ENCODE measurements at places on chromosomes 2 and 18.

- no peak for DNase-seq
These were observed 733.6 kb upstream of the ZEB2 start for GRCh38 chr2:145253492-145253891.

GRCh38 chr18:29181151-29181901, 1004.4 kb upstream of the CDH2 start:
- peak; percentile 13 for DNase-seq

DNA sequence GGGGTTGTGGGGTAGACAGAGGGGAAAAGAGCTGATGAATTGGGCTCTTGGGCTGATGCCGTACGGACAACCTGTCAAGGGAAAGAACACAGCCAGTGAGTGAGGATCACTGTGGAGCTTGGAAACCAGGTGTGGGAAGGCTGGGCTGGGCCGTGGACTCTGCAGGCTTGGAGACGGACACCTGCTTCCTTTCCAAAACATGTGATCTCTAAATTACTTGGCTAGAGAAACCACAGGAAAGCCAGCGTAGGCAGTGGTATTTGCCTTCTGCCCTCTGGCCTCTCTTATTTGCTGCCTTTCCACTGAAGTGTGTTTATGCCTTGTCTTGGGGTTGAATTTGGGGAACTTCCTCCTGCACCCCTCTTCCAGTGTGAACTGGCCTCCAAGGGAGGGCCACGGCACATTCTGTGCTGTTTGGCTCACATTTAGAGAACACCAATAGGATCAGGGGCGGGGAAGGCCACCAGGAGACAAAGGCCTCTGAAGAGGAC, 267.7 kb downstream of the PRKCE start:
- no peak for DNase-seq

GRCh38 chr2:162258169-162258568, 14.9 kb upstream of the FAP start:
- DNase-seq, result no peak

DNA sequence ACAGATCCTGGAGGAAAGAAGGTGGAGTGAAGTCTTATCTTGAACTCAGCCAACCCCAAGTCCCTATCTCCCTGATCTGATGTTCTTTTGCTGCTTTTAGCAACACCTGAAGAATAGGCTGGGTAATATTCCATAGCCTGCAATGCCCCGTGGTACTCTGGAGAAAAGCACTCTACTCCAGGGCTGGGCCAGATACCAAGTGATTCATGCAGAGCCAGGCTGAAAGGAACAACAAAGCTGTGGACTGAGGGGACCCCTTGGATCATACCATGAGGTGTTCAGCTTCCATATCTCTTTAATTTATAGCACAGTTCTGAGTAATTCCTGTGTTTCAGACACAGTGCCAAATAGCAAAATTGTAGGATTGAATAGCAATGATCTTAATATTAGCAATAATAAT, 130.6 kb downstream of the NXPH2 start:
- DNase-seq, result no peak

DNA sequence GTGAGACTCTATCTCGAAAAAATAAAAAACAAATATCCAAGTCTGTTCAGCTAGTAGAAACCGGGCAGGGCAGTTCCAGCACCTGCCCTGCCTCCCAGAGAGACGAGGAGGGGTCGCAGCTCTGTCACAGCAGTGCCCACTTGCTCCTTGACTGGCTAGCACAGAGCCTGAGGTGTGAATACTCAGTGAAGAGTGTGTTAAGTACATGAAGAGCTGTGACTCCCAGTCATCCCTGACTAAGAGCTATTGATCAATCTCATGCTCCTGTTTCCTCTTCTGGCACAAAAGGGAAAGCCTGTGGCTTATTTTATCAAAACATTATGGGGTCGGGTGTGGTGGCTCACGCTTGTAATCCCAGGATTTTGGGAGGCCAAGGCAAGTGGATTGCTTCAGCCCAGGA, 83.0 kb upstream of the FZD7 start:
- no peak for DNase-seq

- DNase-seq, result no peak
These were observed 62.5 kb upstream of the SMAD7 start for GRCh38 chr18:49013291-49013691.

- DNase-seq, result no peak
These were observed 21.0 kb upstream of the PDE1A start for GRCh38 chr2:182447863-182448262.

DNA sequence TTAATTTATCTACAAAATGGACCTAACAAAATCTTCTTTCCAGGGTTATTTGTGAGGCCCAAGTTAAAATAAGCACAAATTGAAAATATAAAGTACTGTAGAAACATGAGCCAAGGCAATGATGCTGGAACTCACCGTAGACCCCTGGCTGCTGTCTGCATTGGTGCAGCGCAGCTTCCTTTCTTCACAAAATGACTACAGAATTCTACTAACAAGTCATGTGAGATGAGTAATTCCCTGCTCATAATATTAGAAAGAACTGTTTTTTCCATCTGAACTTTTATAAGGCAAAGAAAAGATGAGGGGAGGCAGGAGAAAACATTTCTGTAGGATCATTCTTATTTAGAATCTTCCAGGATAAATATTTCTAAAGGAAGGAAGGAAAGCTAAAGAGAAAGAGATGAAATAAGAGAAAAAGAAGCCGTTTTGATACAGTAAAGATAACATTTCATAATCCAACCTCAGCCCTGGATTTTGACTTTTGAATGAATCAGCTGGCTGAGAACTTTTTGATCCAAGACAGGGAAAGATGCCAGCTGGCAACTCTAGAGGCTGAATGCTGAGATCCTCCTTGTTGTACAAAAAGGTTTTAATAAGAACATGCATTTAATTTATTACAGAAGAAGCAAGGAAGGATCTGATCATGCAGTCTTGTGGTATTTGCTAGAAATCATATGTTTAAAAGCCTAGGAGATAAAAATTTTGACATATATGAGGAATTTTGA, 183.9 kb upstream of the KLHL14 start:
- DNase-seq, result peak; percentile 4

DNA sequence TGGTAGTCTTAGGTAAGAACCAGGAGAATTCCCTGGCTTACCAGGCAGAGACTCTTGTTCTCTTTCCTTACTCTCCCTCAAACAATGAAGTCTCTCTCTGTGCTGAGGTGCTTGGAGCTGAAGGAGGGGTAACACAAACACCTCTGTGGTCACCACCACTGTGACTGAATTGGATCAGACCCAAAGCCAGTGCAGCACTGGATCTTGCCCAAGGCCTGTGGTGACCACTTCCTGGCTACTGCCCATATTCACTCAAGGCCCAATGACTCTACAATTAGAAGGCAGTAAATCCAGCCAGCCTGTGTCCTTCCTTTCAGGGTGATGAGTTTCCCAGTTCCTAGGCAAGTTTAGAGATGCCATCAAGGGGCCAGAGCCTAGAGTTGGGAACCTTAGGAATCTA, 706.8 kb downstream of the SLC4A3 start:
- DNase-seq, result no peak

DNA sequence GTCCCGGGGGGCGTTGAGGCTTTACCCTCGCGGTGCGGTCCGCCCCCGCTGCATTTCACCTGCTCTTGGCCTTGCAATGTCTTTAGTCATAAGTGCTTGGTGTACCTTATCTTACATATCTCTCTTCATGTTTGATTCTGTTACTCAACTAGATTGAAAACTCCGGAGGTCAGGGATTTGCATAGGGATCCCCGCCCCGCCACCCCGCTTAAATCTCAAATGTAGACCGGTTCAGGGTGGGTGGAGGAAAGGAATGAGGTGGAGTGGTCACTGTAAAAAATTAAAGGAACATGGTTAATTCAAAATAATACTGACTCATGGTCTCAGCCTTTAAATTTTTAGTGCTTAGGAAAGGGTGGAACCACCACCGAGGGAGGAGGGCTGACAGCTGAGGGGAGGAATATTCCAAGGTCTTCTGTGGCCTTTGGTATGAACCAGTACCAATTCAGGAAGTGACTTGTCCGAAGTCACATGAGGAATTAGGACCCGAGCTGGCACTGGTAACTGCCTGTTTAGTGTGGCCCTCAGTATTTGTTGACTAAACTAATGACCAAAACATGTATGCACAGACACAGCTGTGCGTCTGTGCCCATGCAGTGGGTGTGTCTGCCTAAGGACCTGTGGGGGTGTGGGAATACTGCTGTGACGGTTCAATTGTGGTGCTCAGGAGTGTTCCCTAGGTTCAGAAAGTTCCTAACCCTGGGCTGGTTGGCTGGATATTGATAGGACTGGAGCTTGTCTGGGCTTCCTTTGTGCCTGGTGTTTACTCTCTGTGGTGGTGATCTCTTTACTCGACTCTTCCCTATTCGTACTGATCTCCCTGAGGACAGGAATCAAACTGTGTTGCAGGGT, 1.0 kb downstream of the PLEKHB2 start:
- DNase-seq, result no peak

DNA sequence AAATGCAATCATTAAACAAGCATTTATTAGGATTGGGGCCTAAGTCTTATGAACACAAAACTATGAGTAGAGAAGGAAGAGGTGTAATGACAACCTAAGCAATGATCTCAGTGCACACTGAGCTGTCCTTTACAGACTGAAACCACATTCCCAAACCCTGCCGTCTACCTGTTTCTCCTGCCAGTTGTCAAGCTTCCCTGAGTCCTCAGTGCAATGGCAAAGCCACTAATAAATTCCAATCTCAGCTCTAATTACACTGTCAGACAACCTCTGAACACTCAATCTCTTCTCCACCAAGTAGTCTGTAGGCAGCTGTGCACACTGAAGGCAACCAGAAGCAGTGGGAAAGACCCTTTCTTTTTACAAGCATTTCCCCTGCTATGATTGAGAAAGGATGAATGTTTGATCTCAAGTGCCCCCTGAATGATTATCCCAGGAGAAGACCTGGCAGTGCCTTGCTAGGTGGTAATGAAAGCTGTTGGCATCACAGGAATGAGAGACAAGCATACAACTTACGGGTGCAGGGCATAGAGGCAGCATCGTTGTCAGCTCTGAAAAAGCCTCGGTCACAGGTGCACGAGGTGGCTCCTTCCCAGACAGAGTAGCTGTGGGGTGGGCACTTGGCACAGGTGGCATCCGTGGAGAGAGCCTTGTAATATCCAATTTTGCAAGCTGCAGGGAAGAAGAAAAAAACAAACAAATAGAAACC, 71.4 kb downstream of the EPHA4 start:
- DNase-seq, result no peak

DNA sequence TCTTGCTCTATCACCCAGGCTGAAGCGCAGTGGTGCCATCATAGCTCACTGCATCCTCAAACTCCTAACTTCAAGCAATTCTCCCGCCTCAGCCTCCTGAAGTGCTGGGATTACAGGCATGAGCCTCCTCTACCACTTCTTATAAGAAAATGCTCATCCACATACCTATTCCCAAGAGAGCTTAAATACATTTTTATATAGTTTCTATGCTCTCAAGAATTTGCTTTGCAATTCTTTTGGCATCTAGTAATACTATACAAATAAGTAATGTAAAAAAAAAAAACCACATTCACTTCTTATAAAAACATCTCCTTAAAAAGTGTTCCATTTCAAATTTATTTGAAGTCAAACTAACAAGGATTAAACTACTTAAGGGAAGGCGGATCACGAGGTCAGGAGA, 197.3 kb downstream of the DNAH7 start:
- DNase-seq, result no peak

DNA sequence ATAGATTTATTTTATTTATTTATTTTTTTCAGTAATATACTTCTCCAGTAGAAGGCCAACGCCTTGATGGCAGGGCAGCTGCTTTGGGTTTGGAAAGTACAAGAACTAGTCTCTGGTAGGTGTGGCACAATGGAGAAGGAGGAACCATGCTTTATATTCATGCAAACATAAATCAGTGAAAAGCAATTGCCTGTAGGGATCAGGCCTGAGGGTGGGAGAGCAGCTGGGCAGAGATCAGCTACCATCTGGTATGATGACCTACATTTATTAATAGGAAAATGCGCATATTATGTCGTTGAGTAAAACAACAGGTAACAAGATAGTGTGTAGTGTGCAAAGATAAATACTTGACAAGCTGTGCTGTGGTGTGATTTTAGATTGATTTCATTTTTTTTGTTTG, 120.4 kb upstream of the TLK1 start:
- DNase-seq, result no peak

DNA sequence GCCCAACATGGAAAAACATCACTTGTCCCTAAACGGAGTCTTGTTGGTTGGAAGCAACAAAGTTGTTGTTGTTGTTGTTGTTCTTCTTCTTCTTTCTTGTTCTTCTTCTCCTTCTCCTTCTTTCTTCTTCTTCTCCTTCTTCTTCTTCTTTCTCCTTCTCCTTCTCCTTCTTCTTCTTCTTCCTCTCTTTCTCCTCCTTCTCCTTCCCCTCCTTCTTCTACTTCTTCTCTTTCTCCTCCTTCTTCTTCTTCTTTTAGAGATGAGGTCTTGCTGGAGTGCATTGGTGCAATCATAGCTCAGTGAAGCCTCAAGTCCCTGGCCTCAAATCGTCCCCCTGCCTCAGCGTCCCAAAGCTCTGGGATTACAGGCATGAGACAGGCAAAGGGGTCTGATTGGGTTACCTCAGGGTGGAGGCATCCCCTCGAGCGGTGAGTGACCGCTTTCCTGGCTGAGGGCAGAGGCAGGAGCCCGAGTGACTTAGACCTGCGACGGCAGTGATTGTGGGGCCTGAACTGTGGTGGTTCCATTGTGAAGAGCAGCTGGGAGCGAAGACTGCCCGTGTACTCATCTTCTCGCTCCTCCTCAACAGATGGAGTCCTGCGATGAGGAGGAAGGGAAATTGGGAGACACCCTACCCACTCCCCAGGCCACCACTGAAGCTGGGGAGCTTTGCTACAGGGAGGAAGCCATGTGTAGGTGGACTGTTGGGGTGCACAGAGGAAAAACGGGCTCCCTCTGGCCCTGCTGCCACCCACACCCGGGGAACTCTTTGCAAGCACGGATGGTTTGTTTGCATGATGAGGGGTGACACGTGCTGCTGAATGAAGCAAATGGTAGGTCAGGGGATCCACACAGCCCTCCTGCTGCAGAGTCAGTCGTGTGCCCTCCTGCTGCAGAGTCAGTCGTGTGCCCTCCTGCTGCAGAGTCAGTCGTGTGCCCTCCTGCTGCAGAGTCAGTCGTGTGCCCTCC, 7.0 kb upstream of the PER2 start:
- DNase-seq, result no peak

DNA sequence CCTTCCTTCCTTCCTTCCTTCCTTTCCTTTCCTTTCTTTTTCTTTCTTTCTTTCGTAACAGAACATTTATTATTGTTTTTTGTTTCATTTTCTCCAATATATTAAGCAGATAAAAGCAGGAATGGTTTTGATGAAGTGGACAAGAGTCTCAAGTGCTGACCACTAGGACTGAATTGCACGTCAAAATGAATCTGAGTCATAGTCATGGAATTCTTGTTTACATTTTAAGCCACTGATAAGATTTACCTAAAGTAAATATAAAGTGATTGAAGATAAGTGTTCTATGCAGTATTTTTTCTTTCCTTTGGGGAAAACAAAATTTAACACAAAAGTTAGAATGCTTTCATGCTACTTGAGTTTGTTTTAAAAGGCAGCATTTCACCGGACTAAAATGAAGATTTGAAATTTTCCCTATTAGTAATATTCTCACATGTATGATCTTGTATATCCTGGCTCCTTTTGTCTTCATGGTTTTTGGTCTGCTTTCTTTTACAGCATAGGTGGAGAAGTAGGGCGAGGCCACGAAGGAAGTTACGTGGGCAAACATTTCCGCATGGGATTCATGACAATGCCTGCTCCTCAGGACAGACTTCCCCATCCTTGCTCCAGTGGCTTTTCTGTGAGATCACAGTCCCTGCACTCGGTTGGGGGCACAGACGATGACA, 113.5 kb downstream of the NYAP2 start:
- DNase-seq, result no peak

GRCh38 chr2:190607657-190608357, 41.1 kb upstream of the NAB1 start:
- peak; percentile 54 for DNase-seq

GRCh38 chr2:20617892-20618467, 32.9 kb downstream of the HS1BP3 start:
- peak; percentile 98 for DNase-seq
